ENCODE measurements at places on chromosomes 16 and 17.

DNA sequence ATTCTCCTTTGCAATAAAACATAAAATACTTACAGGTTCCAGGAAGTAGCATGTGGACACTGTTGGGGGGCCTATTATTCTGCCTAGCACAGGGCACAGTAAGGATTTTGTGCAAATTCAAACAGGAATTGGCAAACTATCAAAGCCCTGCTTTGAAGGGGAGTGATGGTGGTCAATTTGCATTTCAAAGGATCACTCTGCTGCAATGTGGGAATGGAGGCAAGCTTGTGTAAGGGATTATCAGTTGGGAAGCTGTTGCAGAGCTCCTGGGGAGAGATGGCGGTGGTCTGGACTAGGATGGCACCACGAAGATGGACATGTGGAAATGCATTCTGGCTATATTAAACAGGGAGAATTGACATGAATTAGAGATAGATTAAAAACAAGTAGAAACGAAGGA, 990.7 kb upstream of the RBFOX1 start:
- DNase-seq = peak; percentile 12

- no peak for DNase-seq
Observed at GRCh38 chr16:86651823-86652222, 73.5 kb downstream of the FOXL1 start.

- DNase-seq = no peak
Observed at GRCh38 chr16:53057658-53058057, 2.9 kb downstream of the CHD9 start.

GRCh38 chr17:63116967-63117830, 151.2 kb downstream of the TANC2 start:
- peak; percentile 53 for DNase-seq

DNA sequence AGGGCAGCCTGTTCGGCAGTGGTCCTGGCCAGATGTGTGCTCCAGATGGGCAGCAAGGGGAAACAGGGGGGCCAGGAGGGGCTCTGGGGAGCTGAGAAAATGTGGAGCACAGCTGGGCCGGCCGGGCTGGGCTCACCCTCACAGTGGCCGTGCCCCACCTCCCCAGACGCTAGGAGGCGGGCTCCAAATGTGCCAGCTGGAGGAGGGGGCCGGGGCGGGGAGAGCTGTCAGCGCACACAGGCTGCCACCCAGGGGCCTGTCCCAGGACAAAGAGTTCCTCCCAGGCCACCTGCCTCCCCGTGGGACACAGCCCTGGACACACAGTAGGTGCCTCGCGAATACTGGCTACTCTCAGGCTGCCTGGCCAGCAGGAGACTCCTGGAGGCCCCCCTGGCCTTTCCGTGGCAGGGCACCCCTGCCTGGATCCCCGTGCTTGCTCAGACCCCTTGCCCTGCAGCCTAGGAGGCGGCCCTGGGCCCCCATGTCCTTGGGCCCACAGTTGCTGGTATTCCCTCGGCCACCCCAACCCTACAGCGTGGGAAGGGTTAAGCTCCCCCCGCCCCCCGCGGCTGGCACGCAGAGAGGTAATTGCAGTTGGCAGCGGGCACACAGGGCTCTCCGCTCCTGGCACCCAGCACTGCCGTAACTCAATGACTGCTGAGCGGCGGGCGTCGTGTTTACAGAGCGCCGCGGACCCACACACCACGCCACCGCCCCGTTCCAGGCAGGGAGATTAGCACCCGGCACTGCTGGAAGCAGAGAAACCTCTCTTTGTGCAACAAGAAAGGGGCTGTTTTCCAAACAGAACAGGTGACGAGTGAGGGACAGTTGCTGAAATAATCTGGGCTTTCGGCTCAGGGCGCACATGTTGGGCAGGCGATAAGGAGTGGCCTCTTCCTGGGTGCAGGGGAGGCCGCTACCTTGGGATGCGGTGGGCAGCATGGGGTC, 32.2 kb downstream of the BAHCC1 start:
- DNase-seq = no peak

DNA sequence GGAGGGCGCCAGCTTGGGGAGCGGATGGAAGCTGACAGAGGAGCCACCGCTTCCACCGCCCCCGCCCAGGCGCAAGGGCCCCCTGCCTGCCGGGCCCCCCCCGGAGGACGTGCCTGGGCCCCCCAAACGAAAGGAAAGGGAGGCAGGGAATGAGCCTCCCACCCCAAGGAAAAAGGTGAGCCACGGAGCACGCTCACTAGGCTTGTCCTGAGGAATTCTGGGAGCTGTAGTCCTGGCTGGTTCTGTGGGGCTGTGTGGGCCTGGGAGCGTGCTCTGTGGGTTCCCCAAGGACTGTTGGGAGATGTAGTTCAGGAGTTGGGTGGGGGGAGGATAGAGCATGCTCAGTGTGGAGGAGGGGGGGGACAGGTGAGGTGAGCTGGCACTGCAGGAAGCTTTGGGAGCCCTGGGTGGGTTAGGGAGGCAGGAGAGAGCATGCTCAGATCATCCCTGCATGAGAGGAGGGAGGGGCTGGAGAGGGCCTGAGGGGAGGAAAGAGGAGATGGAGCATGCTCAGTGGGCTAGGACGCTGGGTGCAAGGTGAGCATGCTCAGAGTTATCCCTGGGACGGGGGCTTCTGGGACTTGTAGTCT, 4.5 kb downstream of the FBXL19 start:
- DNase-seq = peak; percentile 78

DNA sequence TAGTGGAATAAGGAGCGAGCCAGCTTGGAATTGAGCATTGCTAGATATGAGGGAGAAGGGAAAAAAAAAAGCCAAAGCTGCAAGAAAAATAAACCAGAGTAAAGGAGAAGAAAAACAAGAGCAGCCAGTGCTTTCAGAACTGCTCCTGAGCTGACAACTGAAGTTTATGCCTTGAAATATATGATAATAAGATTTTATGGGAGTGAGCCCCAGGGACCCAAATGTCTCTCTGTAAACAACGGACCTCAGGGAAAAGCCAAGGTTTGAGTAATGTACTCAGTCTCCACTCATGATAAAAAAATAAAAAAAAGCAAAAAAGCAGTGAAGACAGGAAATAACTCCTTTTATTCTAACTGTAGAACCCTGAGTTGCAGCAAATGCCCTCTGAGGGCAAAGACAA, 132.6 kb downstream of the SNX11 start:
- no peak for DNase-seq

GRCh38 chr17:68427575-68427974, 29.7 kb downstream of the WIPI1 start:
- DNase-seq = no peak

DNA sequence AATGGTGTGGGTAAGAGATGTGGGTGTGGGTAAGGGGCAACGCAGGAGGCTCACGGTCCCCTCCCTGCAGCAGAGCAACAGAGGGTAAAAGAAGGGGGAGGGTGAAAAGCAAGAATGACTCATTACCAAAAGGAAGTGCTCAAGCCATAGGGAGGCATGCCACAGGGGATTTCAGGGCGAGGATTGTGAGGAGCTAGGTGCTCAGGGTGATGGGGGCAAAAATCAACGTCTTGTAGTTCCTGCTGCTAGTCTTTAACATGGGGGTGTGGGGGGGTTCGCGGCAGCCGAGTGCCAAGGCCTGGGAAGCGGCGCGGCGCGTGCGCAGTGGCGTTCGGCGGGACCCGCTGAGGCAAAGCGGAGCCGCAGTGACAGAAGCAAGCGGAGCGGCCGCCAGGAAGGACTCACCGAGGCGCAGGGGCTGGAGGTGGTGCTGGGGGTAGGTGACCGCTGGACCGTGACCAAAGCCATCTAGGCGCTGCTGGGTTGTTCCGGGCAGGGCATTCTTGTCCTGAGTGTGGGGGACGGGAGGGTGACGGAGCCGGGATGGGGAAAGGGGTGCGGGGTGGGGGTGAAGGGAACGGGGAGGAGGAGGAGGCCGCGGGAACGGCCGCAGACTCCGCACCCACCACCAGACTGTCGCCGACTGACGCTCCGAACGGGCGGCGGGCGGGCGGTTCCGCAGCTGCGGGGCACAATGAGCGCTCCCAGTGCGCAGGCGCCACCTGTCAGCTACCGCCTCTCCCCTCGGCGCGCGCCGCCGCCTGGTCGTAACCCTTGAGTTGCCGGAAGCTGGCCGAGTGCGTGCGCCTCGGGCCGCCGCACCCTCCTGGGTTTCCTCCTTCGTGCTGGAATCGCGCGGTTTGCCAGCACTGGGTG, at the start of gene SSH2:
SSH2 (minus strand) TSS at position 696 of the 876 bp plus-strand sequence; CDS start at position 468, 228 bp downstream.
- peak; percentile 88 for DNase-seq

DNA sequence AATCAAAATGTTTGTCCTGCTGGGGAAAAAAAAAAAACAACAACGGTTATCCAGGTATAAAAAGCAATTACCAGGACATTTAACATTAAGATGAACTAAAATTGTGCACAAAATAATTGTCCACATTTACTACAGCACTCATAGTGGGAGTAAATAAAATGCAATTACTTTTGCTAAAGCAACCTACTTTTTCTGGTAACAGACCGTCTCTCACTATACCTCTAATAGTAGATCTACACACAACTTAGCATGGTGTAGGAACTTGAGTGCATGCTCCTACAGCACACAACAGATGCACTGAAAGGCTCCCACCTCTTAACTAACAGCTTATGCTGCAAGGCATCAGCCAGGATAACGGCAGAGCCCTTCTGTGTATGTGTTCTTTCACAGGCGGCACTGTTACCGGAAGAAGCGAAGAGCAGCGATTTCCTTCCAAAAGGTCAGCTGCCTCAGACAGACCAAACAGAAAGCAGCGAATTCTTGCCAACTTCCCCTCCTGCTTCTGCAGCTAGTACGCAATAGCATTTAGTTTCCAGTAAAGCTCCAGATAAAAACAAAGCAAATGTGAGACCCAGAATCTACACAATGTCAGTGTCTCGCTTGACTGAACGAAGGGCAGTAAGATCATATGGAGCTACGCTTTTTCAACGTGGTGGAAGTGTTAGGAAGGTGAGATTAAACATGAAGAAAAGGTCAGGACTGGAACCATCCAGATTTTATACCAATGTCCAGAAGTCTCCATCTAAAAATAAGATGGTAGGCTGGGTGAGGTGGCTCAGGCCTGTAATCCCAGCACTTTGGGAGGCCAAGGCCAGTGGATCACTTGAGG, 27.6 kb downstream of the STAT5B start:
- no peak for DNase-seq

- DNase-seq = no peak
Observed at GRCh38 chr16:48899500-48899899, 289.5 kb upstream of the N4BP1 start.

GRCh38 chr17:81667754-81668153, 1.2 kb downstream of the CCDC137 start:
- DNase-seq = no peak

- DNase-seq = no peak
Observed at GRCh38 chr17:78046923-78047322, 81.6 kb downstream of the TMC6 start.

DNA sequence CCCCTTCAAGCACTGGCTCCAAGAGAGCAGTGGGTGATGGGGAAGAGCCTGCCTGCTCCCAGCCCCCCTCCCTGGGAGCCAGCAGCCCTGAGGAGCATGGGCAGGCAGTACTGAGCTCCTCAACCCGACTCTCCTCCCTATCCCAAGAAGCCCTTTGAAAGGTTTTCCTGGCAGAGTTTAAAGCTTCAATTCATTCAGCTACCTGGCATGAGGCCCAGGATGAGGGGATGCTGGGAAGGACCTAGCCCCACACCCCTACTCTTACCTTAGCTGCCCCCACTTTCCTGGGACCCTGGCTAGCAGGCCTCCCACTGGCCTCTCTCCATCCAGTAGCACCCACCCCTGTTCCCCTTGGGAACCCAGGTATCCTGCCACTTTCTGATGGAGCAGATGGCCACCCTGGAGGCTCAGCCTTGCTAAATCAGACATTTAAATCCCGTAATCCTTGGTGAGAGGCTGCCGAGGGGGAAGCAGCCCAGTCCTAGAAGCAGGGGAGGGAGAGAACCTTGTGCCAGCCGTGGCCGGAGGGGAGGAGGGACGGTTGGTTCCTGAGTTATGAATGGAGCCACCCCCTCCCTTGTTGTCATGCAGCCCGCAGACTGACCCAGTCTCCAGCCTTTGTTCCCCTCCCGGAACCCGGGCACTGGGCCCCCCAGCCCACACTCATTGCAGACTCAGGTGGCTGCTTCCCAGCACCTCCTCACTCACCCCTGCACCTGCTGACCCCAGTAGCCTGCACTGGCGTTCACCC, 17.1 kb downstream of the ATP1B2 start:
- DNase-seq = no peak

DNA sequence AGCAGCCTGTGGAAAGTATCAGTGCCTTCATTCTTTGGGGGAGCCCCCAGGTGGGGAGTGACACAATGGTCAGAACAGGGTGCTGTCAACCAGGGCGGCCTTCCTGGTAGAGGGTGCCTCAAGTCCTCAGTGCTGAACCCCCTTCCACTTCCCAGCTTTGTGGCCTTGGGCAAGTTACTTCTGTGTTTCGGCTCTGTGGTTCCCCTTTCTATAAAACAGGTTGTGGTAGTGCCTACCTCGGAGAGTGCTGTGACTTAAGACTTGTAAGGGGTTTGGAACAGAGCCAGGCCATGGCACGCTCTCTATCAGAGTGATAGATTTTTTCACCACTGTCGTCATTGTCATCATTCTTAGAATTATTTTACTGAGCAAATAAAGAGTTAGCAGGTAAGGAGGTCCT, 141.1 kb downstream of the CCDC182 start:
- DNase-seq = no peak

DNA sequence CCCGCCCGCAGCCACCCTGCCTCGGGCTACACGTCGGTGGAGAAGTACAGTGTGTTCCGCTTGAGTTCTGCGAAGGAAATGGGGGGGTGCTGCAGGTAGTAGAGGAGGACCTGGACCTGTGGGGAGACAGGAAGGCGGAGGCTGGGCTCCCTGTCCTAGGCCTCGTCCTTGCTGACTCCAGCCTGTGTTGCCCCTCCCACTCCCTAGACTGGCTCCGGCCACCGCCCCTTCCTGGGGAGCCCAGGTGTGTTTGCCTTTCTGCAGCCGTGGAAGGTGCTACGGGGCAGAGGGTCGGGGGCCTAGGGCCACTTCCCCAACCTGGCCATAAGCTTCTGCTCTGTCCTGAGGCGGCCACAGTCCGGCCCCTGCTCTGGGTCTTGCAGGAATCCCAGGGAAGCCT, 9.1 kb downstream of the TIMM22 start:
- peak; percentile 37 for DNase-seq

DNA sequence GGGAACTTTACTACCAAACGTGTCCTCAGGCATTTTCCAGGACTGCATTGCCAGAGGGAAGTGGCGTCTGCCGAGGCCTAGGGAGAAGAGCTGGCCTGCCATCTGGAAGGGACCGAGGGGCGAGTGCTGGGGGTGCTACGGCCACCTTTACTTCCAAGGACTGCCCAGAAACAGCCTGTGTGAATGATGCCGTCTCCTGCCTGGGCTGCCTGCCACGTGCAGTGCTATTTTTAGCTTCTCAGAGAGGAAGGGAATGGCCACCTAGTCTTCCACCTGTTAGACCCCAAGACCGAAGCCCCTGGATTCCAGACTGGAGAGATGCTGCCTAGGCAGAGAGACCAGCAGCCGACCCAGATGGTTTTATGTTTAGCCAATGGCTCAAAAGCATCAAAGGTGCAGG, 57.2 kb downstream of the VAC14 start:
- DNase-seq = no peak

All from iPS-NIHi11 (cell line).